ENCODE measurements at places on chromosomes 12 and 14. TPM values are rescaled to one million over a fixed set of nuclear protein-coding genes. Genes with fewer than 3 reads are reported as not detected.

The ALKBH1 gene
- 18.1 TPM for total RNA-seq

DNA sequence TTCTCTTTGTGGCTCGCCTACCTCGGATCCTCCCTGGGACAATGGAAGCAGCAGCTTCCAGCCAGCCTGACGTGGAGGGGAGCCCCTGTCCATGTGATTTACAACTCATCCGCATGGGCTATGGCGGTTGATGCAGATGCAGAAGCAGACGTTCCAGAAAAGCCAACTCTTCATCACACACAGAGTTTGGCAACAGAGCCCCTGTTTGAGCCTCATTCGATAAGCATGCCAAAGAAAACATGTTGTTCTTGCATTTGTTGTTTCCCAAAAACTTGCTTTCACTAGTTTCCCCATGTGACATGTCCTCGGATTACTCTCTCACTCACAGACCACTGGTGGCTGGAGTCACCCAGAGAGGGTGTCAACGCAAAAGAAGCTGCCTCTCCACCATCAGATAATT, 16.4 kb upstream of the TC2N start:
- no peak for DNase-seq

GRCh38 chr14:93323600-93324174, 9.1 kb downstream of the BTBD7 start:
- no peak for DNase-seq

- DNase-seq, result no peak
Measured at GRCh38 chr14:45867046-45867894, 614.3 kb upstream of the MIS18BP1 start.

- no peak for DNase-seq
Measured at GRCh38 chr12:116301621-116302020, 24.1 kb upstream of the MED13L start.
